Hematopoietic multipotent progenitor cell treated with erythropoietin and hydrocortisone succinate and interleukin-3 and kit ligand, for 15 days (in vitro differentiated cells): ENCODE measurements at places on chromosomes 6 and 20.

- no peak for DNase-seq
Observed at GRCh38 chr20:39568109-39568508, 606.0 kb downstream of the DHX35 start.

GRCh38 chr6:81575442-81575841, 177.0 kb downstream of the TENT5A start:
- DNase-seq, result no peak

GRCh38 chr6:20058121-20058905, 154.0 kb downstream of the MBOAT1 start:
- DNase-seq, result no peak

GRCh38 chr20:24574797-24575196, 105.4 kb downstream of the SYNDIG1 start:
- DNase-seq, result no peak

- no peak for DNase-seq
Observed at GRCh38 chr6:34131326-34132290, 14.3 kb downstream of the GRM4 start.

- no peak for DNase-seq
Observed at GRCh38 chr6:138601128-138601527, 101.8 kb upstream of the NHSL1 start.

DNA sequence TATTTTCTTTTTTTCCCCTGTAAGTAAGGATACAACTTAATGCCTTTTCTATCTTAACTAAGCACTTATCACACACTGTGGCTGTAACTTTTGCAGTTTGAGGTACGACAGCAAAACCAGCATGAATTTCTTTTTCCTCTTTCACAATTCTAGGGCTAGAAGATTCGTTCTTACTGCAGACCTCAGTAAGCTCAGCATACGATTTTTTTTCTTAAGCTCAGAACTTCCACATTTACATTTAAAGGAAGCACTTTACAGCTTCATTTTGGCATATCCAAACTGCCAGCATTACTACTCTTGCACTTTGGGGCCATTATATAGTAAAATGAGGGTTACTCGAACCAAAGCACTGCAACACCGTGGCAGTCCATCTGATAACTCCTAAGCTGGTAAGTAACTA, 889 bp upstream of the CHMP4B start:
- DNase-seq, result no peak

GRCh38 chr20:34426026-34426425, 63.0 kb downstream of the ITCH start:
- DNase-seq, result no peak

DNA sequence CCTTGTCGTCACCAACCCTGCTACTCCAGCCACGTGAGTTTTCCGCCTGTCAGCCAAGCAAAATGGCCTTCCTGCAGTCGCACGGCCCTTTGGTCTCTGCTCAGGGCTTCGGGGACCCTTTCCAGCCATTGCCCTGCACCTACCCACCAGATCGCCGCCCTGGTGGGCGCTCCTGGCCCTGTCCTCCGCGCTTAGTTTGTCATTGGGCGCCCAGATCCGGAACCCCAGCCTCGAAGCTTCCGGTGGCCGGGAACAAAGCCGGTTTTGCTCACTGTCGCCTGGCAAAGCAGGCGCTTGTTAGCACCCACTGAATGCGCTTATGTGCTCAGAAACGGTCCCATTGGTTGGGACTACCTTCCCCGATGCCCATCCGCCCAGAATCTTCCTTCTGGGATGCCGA, 536 bp downstream of the ZFP57 start:
- no peak for DNase-seq

GRCh38 chr6:82525775-82526495, 162.3 kb downstream of the TPBG start:
- DNase-seq, result no peak

DNA sequence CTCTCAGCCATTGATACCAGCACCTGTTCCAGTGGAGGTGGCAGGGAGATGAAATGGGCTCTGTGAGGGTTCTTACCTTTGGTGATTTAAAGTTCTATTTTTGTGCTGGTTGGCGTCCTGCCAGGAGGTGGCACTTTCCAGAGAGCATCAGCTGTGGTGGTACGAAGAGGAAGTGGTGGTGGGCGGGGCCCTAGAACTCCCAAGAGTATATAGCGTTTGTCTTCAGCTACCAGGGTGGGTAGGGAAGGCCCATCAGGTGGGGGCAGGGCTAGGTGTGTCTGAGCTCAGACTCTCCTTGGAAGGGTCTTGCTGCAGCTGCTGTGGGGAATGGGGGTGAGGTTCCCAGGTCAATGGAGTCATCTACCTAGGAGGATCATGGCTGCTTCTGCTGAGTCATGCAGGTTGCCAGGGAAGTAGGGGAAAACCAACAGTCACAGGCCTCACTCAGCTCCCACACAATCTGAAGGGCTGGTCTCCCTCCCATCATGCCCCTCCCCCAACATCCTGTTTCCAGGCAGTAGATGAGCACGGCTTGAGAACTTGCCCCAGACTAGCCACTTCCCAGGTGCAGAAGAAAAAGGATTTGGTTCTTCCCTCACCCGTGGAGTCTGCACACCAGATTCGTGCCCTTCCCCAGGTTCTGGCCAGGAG, 46.6 kb downstream of the MOXD1 start:
- DNase-seq, result no peak

DNA sequence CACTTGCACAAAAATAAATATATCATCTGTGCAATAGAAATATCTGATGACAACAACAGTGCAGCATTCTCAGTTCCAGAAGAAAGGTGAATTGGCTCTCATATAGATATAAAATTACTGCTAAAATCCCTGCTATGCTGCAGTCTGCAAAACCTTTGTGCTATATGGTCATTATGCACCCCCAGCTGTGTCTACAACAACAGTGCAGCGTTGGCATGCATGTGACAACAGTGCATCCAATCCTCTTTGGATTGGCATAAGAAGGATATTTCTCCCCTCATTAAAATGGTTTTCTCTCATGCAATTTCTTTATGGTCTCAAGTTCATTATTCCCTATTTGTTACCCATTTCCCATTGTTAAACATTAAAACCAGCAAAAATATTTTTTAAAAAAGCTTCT, 23.1 kb downstream of the OR2B6 start:
- no peak for DNase-seq

DNA sequence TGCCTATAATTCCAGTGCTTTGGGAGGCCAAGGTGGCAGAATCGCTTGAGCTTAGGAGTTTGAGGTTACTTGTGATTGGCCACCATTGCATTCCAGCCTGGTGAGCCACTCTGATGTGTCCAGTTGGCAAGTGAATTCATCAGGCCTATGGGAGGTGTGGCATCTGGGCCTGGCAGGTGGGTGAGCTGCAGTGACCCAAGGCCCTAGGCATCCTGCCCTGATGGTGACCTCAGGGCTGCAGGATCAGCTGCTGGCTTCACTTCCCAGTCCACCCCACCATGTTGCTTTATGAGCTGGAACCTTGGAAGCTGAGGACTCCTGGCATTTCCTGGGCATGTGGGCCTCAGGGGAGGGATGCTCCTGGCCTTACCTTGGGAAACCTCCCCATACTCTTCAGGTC, 20.5 kb downstream of the RSPH9 start:
- no peak for DNase-seq

DNA sequence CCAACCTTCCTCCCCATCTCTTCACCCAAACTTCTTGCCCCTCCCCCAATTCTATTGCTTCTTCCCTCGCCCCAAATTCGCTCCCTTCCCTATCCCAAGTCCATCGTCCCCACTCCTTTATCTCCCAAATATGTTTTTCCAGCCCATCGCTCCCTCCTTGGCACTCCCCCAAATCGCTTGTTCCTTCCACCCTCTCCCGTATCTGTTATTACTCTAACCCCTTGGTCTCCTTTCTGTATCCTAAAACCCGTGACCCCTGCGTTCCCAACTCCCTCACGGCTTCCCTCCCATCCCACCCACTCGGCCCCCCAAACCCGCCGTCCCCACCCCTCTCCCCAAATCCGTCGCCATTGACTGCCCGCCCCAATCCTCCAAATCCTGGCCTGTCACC, 584 bp downstream of the MTCH1 start:
- DNase-seq, result no peak

DNA sequence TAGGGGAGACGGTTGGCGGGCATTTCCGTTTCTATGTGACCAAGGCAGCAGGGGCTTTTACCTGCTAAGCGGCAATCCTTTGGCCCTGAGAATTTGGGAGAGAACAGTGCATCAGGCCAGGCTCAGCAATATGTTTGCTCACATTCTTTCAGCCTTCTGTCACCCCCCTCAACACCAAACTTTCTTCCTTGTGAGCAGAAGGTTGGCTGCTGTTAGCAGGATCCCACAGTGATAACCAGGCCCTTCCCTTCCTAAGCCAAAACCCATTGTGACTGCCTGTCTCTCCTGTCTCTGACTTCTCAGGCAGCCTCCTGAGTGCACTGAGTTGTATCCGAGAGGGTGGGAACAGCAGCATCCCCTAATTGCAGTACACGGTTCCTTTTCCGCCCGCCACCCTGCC, 43.7 kb downstream of the STK35 start:
- DNase-seq, result no peak

DNA sequence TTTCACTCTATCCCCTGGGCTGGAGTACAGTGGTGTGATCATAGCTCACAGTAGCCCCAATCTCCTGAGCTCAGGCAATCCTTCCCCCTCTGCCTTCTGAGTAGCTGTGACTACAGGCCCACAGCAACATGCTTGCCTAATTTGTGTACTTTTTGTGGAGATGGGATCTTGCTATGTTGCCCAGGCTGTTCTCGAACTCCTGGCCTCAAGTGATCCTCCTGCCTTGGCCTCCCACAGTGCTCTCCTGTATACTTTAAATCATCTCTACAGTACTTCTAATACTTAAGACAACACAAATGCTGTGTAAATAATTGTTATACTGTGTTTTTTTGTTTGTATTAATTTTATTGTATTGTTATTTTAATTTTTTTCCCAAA, 39.7 kb upstream of the FAM50B start:
- DNase-seq, result no peak

GRCh38 chr20:40631119-40631631, 57.9 kb downstream of the MAFB start:
- no peak for DNase-seq
